ENCODE measurements at places on chromosomes 2 and 18. TPM values are rescaled to one million over a fixed set of nuclear protein-coding genes. Genes with fewer than 3 reads are reported as not detected.

- no peak overlapping the region for H3K27ac ChIP-seq
- no peaks in the 10 kb centered on the region for H3K27me3 ChIP-seq
- peaks cover under 1% of the 10 kb centered on the region for H3K36me3 ChIP-seq
Observed at GRCh38 chr2:36587556-36587955, 10.4 kb downstream of the FEZ2 start.

Gene SATB2
- 2.2 TPM for total RNA-seq

DNA sequence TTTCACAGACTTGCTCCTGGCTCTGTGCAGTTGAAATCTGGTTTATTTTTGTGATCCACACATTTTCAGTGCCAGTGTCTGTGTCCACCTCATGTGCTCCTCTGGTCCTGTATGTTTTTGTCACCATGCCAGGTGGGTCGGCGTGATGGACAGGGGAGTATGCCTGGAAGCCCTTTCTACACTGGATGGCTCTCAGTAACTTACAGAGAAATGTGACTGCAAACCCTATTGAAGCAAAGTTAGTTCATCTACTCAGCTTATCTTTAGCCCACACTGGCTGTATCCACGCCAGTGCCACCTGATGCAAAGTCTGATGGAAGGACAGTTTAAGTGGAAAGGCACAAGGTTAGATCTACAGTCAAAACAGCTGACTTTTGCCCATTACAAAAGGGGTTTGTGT is 4.3 kb downstream of the IMPA2 start:
- H3K4me3 ChIP-seq: no peak overlapping the region
- no peaks in the 10 kb centered on the region for H3K27me3 ChIP-seq
- H3K27ac ChIP-seq: no peak overlapping the region
- H3K36me3 ChIP-seq: no peaks in the 10 kb centered on the region
- peaks cover 40% of the 10 kb centered on the region for H3K4me1 ChIP-seq

DNA sequence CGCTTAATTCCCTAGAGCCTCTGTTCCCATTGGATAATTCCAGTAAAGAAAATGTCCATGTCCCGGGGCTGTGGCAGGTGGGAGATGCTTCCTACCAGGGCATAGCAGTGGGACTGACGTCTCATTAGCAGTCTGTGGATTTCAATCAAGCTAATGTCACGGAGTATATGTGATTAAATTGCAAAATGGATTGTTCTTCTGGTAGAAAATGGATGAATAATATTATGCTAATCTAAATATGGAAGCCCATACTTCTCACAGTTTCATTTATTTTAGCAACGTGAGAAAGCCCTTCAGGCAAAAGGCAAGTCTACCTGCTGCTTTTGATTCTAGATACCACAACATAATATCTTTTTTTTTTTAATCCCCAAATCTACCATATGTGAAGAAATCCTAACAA is 185.5 kb downstream of the DNER start:
- no peak overlapping the region for H3K4me3 ChIP-seq
- DNase-seq: no peak
- no peaks in the 10 kb centered on the region for H3K4me1 ChIP-seq
- no peak overlapping the region for H3K27ac ChIP-seq

DNA sequence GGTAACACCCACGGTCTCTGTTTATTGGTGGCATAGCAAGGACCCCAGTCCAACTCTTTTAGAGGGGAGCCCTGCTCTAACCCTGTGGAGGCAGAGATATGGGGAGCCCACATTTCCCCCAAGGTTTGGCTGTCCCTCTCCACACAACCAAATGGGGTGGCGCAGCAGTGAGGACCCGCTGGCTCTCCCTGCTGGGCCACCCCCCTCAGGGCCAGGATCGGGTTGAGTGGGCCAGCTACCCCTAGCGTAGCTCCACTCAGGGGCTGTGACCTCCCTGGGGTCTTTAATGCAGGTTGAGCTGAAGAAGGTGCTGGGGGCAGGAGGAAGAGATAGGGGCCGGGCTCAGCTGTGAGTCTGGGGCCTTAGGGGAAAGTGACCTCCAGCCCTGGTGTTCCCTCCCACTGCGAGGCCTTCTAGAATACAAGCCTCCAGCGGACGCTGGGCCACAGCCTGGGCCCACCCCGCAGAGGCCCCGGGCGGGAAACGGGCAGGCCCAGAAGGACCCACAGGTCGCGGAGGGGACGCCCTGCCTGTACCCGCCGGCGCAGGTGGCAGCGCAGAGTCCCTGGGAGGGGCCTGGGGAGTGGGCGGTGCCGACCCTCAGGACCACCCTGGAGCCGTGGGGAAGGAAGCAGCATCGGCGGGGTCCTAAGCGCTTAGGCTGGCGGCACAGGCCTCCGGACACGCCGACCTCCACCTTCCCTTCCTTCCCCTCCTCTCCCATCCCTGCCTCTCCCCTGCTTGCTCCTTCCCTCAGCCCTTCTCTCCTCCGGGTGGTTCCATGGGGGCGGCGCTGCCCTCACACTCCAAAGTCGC is 9.6 kb downstream of the CROCC2 start:
- H3K27me3 ChIP-seq: peaks cover 27% of the 10 kb centered on the region
- DNase-seq: peak; percentile 70
- H3K36me3 ChIP-seq: no peaks in the 10 kb centered on the region
- H3K27ac ChIP-seq: no peak overlapping the region

Gene SLC30A3
- total RNA-seq: 0.56 TPM

DNA sequence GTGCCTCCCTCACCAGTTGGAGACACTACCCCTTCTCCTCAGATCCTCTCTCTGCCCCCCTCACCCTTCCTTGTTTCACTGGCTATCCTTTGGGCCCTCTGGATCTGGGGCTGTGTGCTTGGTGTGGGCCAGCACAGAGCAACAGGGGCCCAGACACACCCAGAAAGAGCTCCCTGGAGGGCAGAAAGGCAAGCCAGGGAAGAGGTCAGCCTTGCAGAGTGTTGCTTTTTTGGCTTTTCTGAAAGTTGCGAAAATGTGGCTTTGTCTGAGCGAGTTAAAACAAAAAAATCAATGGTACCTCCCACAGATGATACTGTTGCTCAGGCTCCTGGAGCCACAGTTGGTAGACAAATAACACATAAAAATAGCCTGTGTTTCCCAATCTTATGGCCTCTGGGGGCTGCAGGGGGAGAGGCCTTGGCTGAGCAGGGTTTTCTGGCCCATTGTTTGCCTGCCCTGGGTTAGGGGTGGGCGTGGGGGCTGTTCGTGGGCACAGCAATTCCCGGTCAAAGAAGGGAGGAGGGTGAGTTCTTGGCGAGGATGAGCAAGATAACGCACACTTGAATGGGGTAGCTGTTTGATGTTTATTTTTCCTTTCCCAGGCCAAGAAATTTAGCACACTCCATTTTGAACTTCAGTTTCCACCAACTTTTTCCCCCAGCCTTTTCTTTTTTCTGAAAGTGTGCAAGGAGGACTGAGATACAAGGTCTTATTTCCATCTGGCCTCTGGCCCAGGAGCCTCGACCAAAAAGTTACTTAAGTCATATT is 167.0 kb upstream of the HAAO start:
- H3K36me3 ChIP-seq: no peaks in the 10 kb centered on the region
- no peak overlapping the region for H3K4me3 ChIP-seq
- DNase-seq: no peak
- H3K27ac ChIP-seq: no peak overlapping the region

Gene LRRC30
- total RNA-seq: not detected

GRCh38 chr2:170396799-170397459 is 219.0 kb downstream of the MYO3B start:
- peaks cover 18% of the 10 kb centered on the region for H3K4me1 ChIP-seq
- DNase-seq: no peak
- no peaks in the 10 kb centered on the region for H3K27me3 ChIP-seq
- no peaks in the 10 kb centered on the region for H3K36me3 ChIP-seq

Gene ANKRD30BL
- not detected for total RNA-seq

DNA sequence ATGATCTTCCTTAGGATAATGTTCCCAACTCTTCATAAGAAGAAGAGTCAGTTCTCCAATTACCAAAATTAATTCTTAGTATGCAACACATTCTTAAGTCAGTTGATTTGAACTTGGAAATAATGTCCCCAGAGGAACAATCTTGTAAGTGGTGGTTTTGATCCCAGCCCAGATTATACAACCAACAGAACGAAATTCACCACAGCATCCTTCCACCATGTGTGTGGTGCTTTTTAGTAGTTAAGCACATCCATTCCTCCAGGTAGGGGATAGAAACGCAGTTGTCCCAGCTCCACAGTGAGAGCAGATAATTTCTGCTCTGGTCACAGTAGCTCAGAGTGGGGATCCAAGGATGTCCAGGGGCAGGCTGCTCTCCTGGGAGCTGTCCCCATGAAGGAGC is 161.7 kb upstream of the SLC39A10 start:
- no peaks in the 10 kb centered on the region for H3K27me3 ChIP-seq
- no peaks in the 10 kb centered on the region for H3K36me3 ChIP-seq
- DNase-seq: no peak
- no peak overlapping the region for H3K4me3 ChIP-seq
- H3K27ac ChIP-seq: no peak overlapping the region
- no peaks in the 10 kb centered on the region for H3K4me1 ChIP-seq

Gene LIMS4
- not detected for total RNA-seq

- H3K27ac ChIP-seq: no peak overlapping the region
- peaks cover 42% of the 10 kb centered on the region for H3K4me1 ChIP-seq
- peak overlapping the region; percentile 98 for H3K4me3 ChIP-seq
Observed at GRCh38 chr18:46332921-46333341, 228.7 kb downstream of the HAUS1 start.

DNA sequence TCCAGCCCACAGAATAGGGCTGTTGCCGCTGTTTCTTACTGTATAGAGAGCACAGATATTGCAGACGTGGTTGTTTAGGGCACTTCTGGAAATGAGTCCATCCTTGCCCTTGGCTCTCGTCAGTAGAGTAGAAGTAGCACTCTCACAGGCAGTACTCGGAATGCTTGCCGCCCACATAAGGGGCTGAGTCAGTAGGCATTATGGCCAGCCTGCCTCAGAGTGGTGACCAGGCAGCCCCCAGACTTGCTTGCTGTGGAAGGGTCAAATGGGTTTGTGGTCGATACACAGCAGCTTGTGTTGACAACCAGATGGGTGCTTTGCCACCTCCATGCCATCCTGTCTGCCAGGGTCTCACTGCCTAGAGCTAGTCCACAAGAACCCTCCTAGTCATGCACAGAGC is 38.7 kb downstream of the PLEKHB2 start:
- H3K27me3 ChIP-seq: no peaks in the 10 kb centered on the region
- H3K4me3 ChIP-seq: no peak overlapping the region

DNA sequence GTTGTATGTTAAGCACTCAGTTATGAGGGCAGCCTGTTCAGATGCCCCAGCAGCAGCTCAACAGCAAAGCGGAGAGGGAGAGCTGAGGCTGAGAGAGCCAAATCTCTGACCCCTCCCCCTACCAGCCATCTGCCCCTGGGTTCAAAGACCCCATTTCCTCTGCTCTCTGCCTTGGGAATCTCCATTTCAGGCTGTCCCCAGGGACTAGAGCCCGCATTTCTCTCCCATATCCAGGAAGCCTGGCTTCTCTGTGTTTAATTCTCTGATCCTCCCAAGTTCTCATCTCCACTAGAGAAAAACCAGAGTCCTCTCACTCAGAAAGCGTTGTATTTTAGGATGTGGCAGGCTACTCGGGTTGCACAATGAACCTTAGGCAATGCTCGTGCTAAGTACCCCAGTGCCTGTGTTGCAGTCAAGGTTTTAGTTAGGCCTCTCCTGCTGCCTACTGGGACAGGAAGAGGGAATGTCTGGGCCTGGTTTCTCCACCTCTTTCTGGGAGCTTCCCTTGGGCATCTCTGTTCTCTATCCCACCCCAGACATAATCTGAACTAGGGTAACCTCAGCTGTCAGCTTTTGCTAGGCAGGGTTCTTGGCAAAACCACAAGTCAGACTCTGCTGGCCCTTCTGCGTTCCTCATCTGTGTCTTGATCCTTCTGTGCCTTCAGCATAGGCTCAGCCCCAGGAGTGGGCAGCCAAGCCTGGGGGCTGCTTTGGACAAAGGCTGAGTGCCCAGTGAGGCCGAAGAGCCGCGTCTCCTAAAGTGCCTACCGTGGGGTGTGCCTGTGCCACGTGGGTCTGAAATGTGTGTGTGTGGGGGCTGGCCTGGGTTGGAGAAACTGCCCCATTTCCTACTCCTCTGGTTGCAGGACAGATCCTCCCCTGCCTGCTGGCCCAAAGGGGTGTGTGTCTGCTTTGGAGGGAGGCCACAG is 96.8 kb downstream of the STPG4 start:
- H3K36me3 ChIP-seq: no peaks in the 10 kb centered on the region
- no peak for DNase-seq
- peaks cover 30% of the 10 kb centered on the region for H3K4me1 ChIP-seq
- peak overlapping the region; percentile 17 for H3K27ac ChIP-seq
- no peak overlapping the region for H3K4me3 ChIP-seq

Data from neural progenitor cell (in vitro differentiated cells).